Right lobe of liver (tissue), 6 donors: ENCODE measurements at places on chromosomes 11 and 22.
A peak's percentile ranks its signal among the peaks of the same experiment; 100 is the strongest.

GRCh38 chr22:17303441-17303839 lies 65.8 kb upstream of the CECR2 start:
- DNase-seq, result no peak

DNA sequence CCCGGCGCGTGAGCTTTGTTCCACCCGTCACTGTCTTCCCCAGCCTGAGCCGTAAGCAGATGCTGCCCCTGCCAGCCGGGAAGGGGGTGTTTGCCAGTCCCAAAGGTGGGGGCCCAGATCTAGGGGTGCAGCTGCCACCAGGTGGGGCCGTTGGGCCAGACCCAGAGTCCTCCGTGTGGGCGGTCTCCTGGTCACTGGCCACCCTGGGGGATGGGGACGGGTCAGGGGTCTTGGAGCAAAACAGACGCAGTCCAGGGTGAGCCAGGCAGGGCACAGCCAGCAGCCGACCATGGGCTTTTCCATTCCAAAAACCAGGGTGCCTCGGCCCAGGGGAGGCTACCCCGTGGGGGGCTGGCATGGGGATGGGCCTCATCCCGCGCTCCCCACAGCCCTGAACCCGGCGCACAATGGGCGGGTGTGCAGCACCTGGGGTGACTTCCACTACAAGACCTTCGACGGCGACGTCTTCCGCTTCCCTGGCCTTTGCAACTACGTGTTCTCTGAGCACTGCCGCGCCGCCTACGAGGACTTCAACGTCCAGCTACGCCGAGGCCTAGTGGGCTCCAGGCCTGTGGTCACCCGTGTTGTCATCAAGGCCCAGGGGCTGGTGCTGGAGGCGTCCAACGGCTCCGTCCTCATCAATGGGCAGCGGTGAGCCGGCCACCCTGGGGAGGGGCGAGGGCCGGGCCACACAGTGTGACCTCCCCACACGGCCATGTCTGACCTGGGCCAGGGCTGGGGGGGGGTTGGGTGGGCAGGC lies 3.5 kb downstream of the MUC5B start:
- DNase-seq, result peak; percentile 41

DNA sequence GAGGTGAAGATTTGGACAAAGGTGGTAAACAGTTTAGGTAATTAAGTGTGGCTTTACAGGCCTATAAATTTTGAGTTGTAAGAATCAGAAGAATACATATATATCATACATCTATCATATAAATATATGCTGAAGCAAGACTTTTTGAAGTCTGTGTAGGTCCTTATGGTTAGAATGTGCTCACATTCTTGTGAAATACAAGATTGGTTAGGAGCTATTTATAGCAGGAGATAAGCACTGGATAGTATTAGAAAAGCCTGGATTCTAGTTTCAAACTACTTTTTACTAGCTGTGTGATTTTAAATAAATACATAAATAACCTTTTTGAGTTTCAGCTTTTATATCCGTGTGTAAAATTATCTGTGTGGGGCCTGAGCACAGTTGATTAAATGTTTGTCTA lies 42.3 kb downstream of the ANKRD42 start:
- DNase-seq, result no peak

GRCh38 chr11:93869830-93870229 lies 19.4 kb upstream of the VSTM5 start:
- DNase-seq, result no peak

DNA sequence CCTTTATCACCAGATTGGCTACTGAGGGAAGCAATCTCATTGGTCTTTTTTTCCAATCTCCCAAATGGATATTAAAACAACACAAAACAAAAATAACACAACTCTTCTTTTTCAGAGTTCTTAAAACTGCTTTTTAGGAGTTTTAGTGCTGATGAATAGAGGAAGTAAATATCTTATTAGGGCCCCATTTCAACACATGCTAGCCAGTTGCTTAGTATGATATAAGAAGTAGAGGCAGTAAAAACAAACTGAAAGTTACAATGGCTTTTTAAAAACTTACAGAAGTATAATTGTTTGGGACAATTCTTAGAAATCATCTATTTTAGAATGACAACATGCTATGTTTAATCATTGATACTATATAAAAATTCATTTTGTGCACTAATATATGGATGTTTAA lies 3.4 kb downstream of the C11orf71 start:
- DNase-seq, result no peak

- peak; percentile 87 for DNase-seq
Observed at GRCh38 chr11:125070699-125071254, 7.7 kb downstream of the SLC37A2 start.

GRCh38 chr11:89355646-89356045 lies 135.5 kb downstream of the NOX4 start:
- no peak for DNase-seq

DNA sequence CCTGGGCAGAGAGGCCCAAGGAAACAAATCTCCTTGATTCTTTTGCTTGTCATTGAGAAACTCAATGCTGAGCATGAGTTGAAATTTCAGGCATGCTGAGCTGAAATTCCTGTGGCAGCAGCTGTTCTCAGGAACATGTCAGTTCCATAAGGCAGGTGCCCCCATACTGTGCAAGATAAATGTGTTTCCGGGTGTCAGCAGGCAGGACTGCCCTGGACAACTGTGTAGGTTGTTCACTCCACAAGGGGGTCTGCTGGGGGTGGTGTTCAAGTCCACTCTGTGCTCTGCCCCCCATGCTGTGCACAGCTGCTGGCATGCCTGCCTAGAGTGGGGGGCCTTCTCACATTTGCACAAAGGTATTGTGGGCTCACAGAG lies 133.7 kb downstream of the CTTN start:
- peak; percentile 5 for DNase-seq

GRCh38 chr11:92897487-92897886 lies 72.0 kb upstream of the MTNR1B start:
- DNase-seq, result no peak

GRCh38 chr11:27404427-27404826 lies 41.4 kb upstream of the CCDC34 start:
- peak; percentile 66 for DNase-seq

DNA sequence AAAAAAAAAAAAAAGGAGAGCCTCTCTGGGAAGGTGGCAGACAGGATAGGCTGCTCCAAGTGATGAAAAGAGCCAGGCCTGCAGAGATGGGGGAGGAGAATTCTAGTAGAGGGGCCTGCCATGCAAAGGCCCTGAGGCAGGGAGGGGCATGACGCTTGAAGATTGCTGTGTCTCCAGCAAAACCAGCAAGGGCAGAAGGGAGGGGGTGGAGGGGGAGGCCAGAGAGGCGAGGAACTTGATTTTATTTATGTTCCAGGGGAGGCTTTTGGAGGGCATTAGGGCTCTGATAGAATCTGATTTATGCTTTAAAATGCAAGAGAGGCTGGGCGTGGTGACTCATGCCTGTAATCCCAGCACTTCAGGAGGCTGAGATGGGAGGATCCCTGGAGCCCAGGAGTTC lies 16.7 kb upstream of the PACSIN2 start:
- no peak for DNase-seq

- no peak for DNase-seq
Observed at GRCh38 chr11:30089921-30090320, 73.1 kb upstream of the KCNA4 start.

DNA sequence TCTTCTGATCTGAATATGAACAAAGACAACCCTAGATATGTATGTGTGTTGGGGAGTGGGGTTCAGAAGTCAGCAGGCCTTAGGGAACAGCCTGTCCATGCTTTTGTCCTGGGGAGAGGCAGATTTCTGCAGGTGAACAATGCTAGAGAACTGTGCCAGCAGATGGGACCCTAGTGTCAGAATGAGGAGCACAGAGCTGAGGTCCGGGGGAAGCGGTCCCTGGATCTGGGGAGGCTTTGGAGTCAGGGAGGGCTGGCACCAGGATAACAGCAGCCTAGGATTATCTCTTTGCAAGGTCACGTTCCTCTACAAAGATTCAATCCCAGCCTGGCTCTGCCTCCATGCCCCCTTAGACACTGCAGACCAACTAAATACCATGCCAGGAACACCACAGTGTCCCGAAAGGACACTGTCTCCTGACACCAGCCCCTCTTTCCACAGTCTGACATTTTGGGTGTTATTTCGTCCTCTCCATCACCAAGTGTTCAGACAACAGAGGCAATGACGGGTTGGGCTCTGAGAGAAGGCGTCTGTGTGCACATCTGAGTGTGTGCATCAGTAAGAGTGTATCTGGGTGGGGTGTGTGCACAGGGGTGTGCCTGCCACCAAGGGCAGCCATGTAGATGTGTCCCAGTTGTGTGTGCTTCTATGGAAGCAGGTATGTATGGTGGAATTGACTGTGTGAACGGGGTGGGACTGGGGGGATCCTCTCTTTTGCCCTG lies 43.5 kb downstream of the EIF3F start:
- DNase-seq, result no peak
